ENCODE measurements at places on chromosomes 6 and 20. TPM values are rescaled to one million over a fixed set of nuclear protein-coding genes. Genes with fewer than 3 reads are reported as not detected.
A peak's percentile ranks its signal among the peaks of the same experiment; 100 is the strongest.

The TCP11 gene
- total RNA-seq: not detected

The LIN28B gene
- 0.05 TPM for total RNA-seq

The SMOC2 gene
- total RNA-seq: not detected

The BIRC7 gene
- total RNA-seq: not detected

The SHLD1 gene
- total RNA-seq: 11.8 TPM

DNA sequence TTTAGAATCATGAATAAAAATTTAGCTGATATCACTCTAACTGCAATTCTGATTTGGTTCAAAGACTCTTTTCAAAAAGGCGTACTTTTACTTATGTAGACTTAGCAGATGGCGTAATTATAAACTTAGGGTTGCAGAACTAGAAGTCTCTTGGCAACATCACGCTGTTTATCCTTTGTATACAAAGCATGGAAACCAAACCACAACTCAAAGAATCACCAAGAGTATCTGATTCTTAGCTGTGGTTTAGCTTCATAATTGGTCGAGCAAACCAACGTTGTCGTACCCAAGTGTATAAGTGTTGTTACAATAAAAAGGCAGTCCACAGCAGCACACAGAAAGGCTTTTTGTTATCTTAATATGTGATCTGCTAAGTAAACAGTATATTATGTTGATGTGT, 18.2 kb downstream of the STMND1 start:
- no peak overlapping the region for H3K27ac ChIP-seq
- DNase-seq: no peak
- H3K4me3 ChIP-seq: no peak overlapping the region
- no peaks in the 10 kb centered on the region for H3K4me1 ChIP-seq
- H3K36me3 ChIP-seq: no peaks in the 10 kb centered on the region

DNA sequence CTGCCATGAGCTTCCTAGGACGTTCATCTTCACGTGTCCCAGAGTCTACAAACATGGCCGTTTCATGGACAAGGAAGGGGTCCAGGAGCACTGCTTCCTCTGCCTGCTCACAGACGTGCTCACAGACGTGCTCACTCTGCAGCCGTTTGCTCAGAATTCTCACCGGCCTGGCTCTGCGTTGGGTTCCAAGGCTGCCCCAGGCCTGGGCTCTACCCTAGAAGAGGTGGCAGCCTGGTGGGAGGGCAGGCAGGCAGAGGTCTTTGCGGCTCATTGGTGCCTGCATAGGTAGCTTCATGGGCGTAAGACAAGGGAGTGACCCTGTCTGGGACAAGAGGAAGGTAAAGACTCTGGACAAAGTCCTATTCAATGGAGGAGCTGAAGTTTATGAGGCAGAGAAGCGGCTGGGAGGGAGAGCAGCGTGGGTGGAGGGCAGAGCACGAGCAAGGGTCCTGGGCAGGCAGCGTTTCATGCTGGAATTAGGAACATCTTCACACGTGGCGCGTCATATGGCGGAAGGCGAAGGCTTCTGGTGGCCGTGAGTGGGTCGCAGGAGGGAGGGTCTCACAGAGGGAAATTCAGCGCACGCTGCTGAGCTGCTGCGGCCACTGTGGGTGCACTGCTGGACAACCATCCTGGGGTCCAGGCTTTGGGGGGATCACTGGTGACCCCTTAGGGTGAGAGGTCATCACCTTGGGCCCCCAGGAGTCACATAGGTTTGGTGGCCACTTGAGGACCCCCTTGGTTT, 138.2 kb downstream of the PHACTR3 start:
- H3K4me3 ChIP-seq: no peak overlapping the region
- H3K4me1 ChIP-seq: no peaks in the 10 kb centered on the region
- no peaks in the 10 kb centered on the region for H3K36me3 ChIP-seq
- DNase-seq: no peak
- H3K27me3 ChIP-seq: no peaks in the 10 kb centered on the region

DNA sequence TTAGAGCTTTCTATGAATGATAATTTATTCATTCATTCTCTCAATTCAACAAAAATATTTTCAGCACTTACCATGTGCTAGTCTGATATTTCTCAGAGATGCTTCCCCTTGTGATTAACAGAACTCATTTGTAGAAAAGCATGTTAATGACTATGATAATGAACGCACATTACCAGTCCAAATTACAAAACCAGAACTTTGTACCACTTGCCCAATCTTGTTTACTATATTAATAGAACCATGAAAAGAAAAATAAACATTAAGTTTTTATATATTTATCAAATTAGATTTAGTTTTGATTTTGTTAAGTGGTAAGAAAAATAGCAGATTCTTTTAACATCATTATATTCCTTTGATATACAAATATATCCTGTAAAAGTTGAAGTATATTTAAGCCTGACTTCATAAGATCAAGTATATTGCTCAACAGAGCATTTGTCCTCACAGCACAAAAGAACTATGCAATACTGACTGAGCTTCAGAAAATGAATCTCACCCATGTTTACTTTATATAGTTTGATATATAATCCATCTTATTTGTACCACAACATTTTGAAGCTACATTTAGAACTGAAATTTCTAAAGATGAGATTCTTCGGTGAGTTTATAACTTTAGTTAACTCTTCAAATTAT, 48.9 kb downstream of the TMEM244 start:
- H3K27me3 ChIP-seq: peaks cover 18% of the 10 kb centered on the region
- no peaks in the 10 kb centered on the region for H3K36me3 ChIP-seq
- H3K4me1 ChIP-seq: peaks cover under 1% of the 10 kb centered on the region

- no peak for DNase-seq
- peaks cover 32% of the 10 kb centered on the region for H3K4me1 ChIP-seq
- H3K4me3 ChIP-seq: no peak overlapping the region
- peaks cover 2% of the 10 kb centered on the region for H3K36me3 ChIP-seq
- no peaks in the 10 kb centered on the region for H3K27me3 ChIP-seq
- H3K27ac ChIP-seq: no peak overlapping the region
These were observed 87.0 kb downstream of the PPP1R3G start for GRCh38 chr6:5172041-5172653.

- H3K27ac ChIP-seq: no peak overlapping the region
- H3K4me1 ChIP-seq: no peaks in the 10 kb centered on the region
- no peak overlapping the region for H3K4me3 ChIP-seq
- H3K27me3 ChIP-seq: peaks cover 91% of the 10 kb centered on the region
- DNase-seq: no peak
- H3K36me3 ChIP-seq: no peaks in the 10 kb centered on the region
These were observed 23.8 kb downstream of the TFAP2B start for GRCh38 chr6:50842446-50842845.

DNA sequence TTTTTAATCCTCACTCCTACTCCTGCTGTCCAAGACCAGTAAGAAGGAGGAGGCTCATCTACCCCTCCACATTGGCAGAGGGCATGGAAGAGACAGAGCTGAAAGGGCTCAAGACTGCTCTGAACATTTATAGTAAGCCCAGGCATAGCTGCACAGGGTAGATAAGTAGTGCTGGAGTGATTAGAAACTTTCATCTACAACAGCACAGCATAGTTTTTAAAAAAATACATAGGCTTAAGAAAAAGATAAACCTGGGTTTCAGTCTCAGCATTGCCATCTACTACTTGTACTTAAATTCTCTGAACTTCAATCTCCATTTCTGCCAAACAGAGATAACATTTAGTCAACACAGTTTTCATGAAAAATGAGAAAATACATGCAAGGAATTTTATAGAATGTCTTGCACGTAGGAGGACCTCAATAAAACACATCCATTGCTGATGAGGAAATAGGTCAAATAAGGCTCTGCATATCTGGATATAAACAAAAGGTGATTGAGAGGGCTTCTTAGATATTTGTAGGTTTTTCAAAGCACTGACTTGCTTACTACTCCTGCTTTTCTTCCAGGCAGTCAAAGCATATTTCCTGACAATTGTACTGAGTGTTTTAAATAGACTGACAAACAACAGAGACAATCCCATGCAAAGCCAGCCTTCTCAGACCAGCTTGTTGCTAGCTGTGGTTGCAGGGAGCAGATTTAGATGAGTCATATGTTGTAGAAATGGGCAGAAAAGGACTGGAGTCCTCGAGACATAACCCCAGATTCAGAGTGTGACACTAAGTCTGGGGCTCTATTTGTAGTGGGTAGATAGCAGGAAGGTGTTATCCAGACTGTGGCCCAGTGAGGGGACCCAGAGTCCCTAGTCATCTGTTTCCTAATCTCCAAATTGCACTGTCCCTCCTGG, 107.4 kb upstream of the TAB2 start:
- peaks cover 12% of the 10 kb centered on the region for H3K4me1 ChIP-seq
- H3K27me3 ChIP-seq: no peaks in the 10 kb centered on the region
- DNase-seq: no peak
- peak overlapping the region; percentile 45 for H3K4me3 ChIP-seq
- peaks cover 20% of the 10 kb centered on the region for H3K36me3 ChIP-seq
- H3K27ac ChIP-seq: no peak overlapping the region

GRCh38 chr20:11544029-11544678, 373.5 kb upstream of the BTBD3 start:
- H3K36me3 ChIP-seq: no peaks in the 10 kb centered on the region
- no peak overlapping the region for H3K4me3 ChIP-seq
- H3K27me3 ChIP-seq: no peaks in the 10 kb centered on the region
- H3K27ac ChIP-seq: no peak overlapping the region

- no peak for DNase-seq
- H3K4me3 ChIP-seq: no peak overlapping the region
- H3K27me3 ChIP-seq: peaks cover under 1% of the 10 kb centered on the region
- peaks cover 15% of the 10 kb centered on the region for H3K4me1 ChIP-seq
- no peak overlapping the region for H3K27ac ChIP-seq
These were observed 77.9 kb upstream of the CITED2 start for GRCh38 chr6:139452148-139452876.

DNA sequence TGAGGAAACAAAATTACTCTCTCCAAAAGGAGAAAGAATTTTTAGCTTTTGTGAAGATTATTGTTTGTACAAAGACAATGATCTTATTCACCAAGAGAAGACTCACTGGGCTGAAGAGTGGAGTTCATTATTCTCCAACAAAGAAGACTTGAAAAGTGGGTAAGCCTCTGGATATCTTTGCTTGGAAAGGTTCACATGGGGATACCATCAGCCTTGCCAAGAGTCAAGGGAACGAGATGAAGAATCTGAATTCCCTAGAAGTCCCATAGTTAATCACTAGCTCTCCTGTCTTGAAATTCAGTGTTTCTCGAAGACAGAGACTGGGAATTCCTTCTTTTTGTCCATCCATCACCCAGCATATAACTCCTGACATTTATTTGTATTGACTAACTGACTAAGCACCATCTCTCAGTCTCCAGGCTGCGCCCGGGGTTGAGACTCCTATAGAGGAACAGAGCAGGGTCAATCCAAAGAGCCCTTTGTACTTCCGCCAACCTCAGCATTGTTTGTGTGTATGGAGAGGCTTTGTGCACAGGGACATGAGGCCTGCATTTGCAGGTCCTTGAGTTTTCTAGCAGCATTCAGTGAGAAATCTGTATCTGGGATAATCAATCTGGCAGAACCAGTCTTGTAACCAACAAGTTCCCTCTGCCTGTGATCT, 461.9 kb downstream of the KIF16B start:
- no peaks in the 10 kb centered on the region for H3K27me3 ChIP-seq
- no peak overlapping the region for H3K4me3 ChIP-seq
- H3K36me3 ChIP-seq: no peaks in the 10 kb centered on the region
- DNase-seq: no peak
- no peaks in the 10 kb centered on the region for H3K4me1 ChIP-seq

- no peak for DNase-seq
- no peaks in the 10 kb centered on the region for H3K27me3 ChIP-seq
- peaks cover 14% of the 10 kb centered on the region for H3K36me3 ChIP-seq
- no peak overlapping the region for H3K4me3 ChIP-seq
These were observed 3.6 kb downstream of the GTSF1L start for GRCh38 chr20:43723186-43723585.

- H3K27me3 ChIP-seq: no peaks in the 10 kb centered on the region
- H3K4me3 ChIP-seq: no peak overlapping the region
- no peak overlapping the region for H3K27ac ChIP-seq
- no peak for DNase-seq
- no peaks in the 10 kb centered on the region for H3K4me1 ChIP-seq
These were observed 482.3 kb upstream of the MANEA start for GRCh38 chr6:95094751-95095663.

DNA sequence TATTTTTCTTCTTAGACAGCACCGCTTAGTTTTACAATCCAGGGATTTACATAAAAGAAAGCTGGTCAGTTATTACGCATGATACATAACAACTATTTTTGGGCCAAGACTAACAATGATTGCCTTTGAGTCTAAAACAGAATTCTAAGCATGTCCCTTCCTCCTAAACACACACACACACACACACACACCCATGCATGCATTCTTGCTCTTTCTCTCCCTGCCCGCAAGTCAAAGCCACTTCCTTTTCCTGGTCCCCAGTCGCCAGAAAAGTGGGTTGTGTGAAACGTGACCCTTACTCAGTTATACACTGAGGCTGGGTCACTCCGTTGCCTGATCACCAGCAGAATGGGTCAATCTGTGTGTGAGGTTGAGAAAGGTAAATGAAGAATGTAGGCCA, 31.4 kb downstream of the FYN start:
- DNase-seq: peak; percentile 54
- peaks cover 48% of the 10 kb centered on the region for H3K36me3 ChIP-seq

DNA sequence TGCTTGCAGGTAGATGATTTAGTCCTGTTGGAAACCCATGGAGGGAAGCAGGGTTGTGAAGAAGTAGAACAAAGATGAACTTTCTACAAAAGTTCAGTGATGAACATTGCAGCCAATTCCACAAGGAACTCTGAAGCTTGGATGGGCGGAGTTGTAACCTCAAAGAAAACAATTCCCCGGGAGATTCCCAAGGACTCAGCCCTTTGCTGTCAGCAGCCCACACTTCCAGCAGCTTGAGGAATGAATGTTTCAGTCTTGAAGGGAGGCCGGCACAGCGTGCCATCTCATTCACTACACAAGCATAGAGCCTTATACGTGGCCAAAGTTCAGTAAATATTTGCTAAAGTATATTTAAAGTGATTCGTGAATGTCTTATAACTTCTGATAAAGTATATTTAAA, 269.4 kb downstream of the NKAIN2 start:
- DNase-seq: no peak
- H3K27me3 ChIP-seq: no peaks in the 10 kb centered on the region
- H3K4me1 ChIP-seq: no peaks in the 10 kb centered on the region
- no peak overlapping the region for H3K27ac ChIP-seq
- H3K4me3 ChIP-seq: no peak overlapping the region
- no peaks in the 10 kb centered on the region for H3K36me3 ChIP-seq

GRCh38 chr6:100232781-100233573, 231.7 kb downstream of the SIM1 start:
- peaks cover 20% of the 10 kb centered on the region for H3K27me3 ChIP-seq
- peaks cover 28% of the 10 kb centered on the region for H3K4me1 ChIP-seq
- no peak overlapping the region for H3K4me3 ChIP-seq
- H3K36me3 ChIP-seq: no peaks in the 10 kb centered on the region
- H3K27ac ChIP-seq: no peak overlapping the region
- no peak for DNase-seq
